NCI-H1694 (cell line): ENCODE measurements at places on chromosomes 6 and 20.

GRCh38 chr6:88086792-88087191, 39.2 kb downstream of the SPACA1 start:
- no peak for DNase-seq

GRCh38 chr20:17618673-17619013, 48.8 kb downstream of the DSTN start:
- DNase-seq: no peak

GRCh38 chr20:47783828-47784598, 1.3 kb downstream of the SULF2 start:
- peak; percentile 54 for DNase-seq

GRCh38 chr6:20952699-20953474, 418.6 kb downstream of the CDKAL1 start:
- no peak for DNase-seq

- no peak for DNase-seq
Measured at GRCh38 chr20:5113615-5113986, 6.2 kb downstream of the PCNA start.

DNA sequence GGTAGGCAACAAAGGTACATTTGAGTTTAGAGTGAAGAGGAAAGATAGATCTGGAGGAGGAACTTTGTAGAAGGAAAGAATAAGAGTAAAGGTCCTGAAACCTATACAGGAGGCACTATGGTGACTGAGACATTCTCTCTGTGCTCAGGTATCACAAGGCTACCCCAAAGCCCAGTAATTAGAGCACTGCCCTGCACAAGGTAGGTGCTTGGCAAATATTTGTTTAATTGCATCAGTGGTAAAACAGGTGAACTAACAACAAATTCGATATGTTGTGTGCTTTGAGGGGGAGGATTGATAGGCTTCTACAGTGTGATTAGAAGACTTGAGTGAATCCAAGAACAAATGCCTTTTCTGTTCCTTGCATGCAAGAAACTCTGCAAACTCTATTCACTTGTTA, 6.8 kb upstream of the TSHZ2 start:
- no peak for DNase-seq

- no peak for DNase-seq
Measured at GRCh38 chr6:11196511-11197174, 35.8 kb downstream of the NEDD9 start.

GRCh38 chr6:46735720-46736031, 501 bp upstream of the PLA2G7 start:
- no peak for DNase-seq

DNA sequence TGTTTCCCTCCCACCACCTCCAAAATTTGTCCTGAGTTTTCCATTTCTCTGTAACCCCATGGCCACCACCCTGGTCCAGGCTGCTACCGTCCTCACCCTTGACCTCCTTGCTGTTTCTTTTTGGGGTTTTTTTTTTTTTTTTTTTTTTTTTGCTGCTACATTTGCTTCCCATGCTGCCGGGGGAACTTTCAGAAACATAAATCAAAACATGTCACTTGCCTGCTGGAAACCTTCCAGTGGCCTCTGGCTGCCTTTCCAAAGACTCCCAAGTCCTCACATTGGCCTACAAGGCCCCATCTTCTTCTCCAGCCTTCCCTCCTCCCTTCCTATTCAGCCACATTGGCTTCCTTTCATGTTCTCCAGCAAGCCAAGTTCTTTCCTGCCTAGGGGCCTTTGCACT, 50.4 kb upstream of the PTGIS start:
- DNase-seq: no peak

DNA sequence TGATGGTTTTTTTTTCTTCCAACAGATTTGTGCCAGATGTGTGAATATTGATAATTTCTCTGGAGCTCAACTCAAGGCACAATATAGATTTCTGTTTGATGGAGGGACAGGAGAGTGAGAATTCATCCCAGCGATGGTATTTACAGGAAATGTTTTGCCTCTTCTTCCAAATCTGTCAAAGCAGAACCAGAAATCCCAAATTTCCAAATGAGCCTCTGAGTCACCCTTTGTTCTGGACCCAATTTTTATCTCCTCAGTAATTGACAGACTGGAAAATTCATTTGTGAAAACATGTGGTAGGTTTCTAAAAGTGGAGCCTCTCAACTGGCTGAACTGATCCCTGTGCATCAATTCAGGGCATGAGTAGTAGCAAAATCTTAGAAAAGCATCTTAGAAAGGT, 223.2 kb upstream of the TSHZ2 start:
- peak; percentile 57 for DNase-seq

GRCh38 chr6:49556429-49556837, 6.0 kb downstream of the C6orf141 start:
- DNase-seq: no peak

DNA sequence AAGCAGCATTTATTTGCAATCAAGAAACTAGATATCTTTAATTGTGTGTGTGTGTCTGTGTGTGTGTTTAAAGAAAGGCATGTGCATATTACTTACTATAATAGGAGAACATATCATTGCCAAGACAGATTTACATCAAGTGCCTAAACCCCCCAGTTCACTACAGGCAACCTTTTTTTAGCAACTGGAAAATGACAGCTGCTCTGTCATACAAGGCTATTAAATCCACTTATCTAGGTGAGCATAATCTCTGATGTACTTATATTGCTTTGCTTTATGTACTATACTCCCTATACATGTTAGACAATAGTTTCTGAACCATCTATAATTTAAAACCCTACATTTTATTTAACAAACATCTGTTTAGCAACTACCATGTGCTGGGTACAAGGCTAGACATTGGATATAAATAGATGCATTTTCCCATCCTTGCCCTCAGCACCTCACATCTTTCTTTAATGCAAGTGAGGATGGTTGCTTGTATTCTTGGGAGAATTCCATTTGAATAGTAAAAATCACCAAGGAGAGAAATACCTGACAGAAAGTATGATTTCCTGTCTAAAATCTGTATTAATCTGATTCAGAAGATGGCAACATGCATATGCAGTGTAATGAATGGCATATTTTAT, 398.3 kb downstream of the LAMA2 start:
- no peak for DNase-seq

- DNase-seq: peak; percentile 3
Measured at GRCh38 chr6:118565311-118565960, 17.3 kb downstream of the PLN start.

GRCh38 chr6:70616728-70617260, 50.1 kb downstream of the SDHAF4 start:
- DNase-seq: no peak

GRCh38 chr20:32474009-32474716, 111.0 kb downstream of the NOL4L start:
- DNase-seq: no peak

- DNase-seq: no peak
Measured at GRCh38 chr6:162262466-162263196, 464.9 kb downstream of the PRKN start.

DNA sequence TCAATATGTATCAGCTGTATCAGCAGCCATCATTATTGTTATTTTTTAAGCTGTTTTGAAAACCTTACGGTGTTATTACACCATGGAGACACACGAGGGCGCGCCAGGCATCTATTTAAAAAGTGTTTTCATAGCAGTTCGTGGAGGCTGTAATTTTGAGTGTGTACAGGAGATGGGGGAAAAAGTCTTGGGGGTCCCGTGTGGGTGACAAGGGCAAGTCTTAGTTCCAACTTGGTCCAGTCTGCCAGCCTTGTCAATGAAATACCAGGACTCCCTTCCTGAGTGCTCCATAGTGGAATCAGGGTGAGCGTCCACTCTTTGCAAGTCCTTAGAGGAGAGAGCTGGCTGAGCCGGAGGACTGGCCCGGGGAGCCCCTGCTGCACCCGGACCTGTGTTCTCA, 43.3 kb downstream of the SLC2A10 start:
- peak; percentile 72 for DNase-seq

GRCh38 chr6:15715060-15715459, 52.2 kb upstream of the DTNBP1 start:
- DNase-seq: no peak

- DNase-seq: no peak
Measured at GRCh38 chr6:105489216-105489530, 86.3 kb upstream of the PREP start.

- no peak for DNase-seq
Measured at GRCh38 chr20:46093531-46093930, 3.8 kb upstream of the NCOA5 start.

- no peak for DNase-seq
Measured at GRCh38 chr6:32614366-32615081, 22.7 kb upstream of the HLA-DQA1 start.

DNA sequence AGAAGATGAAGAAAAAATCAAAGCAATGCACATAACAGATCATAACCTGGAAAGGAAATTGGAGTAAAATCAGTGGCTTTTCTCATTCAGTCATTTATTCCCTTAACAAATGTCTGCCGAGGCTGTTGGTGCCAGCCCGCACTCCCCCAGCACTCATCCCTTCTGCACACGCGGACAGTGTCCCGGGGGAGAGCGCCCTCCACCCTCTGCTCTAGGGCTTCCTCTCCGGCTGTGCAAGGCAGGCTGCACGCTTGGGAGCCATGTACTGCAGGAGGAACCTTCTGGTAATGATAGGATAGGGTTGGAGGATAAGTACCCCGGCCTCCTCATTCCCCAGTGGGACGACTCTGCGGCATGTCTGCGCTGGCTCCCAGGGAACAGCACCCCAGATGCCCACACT, 134.5 kb downstream of the PAX1 start:
- no peak for DNase-seq

DNA sequence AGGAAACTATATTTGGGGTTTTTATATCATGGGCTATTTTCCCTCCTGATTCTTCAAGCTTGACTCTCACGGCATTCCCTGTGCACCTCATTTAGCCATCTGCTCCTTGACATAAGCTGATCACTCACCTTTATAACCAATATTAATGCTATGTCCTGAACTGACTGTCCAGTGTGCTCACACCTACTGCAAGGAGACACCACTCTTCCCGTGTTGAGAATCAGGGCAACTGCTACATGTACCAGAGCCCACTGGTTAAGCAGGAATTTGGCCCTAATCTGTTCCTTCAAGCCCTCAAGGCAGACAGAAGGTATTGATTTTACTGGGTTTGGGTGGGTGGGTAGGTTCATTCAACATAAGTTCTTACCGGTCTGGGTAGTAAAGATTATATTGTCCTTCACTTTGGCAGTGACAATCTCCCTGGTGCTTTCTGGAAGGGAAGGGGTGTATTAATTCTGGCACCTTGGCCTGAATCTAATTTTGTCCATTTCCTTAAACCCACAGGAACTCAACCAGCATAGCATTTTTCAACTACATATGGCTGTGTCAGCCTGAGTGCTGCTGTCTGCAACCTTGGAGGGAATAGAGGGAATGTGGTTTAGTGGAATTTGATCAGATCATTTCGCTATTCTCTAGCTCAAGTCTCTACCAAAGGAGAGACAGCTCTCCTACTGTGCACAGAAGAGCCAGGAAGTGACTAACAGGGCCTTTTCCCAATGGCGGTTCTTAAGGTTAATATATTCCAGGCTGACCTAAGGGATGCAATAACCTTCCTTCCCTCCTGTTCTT, 293.2 kb downstream of the BTBD9 start:
- no peak for DNase-seq

DNA sequence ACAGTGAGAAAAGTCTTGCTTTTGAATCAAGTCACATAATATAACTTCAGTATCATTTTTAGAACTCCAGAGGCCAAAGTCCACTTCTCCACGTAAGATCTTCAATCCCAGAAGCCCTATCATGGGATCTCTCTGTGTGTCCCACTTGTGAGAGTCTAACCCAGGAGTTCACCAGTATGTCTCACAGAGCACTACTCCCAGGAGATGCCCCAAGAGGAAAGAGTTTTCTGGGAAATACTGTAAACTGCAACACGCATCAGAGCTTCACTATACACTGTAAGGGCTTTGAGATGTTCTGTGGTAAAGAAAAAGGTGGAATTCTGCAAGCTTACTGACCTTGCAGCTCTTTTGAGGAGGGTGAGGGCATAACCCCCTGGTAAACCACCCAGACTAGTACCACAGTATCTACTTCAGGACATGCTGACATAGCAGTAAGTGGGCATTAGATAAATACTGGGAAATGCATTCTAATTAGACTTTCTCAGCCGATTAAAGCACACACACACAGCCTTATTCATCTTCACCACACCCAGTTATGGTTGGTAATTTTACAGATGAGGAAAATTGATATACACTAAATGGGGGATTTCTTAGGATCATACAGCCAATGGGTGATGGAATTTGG, 12.3 kb downstream of the DCBLD1 start:
- no peak for DNase-seq

DNA sequence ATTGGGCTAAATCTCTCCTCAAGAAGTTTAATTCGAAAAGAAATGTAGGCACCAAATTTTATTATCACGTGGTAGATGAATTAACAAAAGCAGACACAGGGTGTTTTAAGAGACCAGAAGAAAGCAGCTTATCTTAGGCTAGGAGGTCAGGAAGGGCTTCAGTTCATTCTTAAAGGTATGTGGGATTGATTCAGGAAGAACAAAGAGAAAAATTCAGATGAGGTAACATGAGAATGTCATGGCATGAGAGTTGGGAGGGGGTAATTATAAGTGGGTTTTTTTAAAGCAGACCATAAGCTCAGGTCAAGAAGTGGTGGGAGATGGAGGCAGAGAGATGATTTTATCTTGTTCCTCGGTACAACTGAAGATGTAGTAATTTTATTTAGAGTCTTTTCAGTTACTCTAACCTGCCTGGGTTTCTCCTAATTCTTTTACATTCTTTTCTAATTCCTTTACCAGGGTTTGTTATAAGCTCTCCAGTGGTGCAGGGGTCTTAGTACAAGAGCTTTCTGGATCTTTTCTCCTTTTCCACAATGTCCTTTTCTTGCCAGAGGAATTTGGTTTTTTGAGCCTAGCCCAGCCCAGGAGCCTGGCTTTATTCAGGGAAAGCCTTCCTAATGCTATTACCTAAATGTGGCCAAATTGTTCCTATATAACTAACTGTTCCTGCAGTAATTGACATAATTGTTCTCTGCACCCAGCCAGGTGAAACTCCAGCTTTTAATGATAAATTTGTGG, 474.1 kb upstream of the BTBD3 start:
- DNase-seq: no peak

GRCh38 chr6:139295901-139296300, 4.1 kb upstream of the TXLNB start:
- no peak for DNase-seq

DNA sequence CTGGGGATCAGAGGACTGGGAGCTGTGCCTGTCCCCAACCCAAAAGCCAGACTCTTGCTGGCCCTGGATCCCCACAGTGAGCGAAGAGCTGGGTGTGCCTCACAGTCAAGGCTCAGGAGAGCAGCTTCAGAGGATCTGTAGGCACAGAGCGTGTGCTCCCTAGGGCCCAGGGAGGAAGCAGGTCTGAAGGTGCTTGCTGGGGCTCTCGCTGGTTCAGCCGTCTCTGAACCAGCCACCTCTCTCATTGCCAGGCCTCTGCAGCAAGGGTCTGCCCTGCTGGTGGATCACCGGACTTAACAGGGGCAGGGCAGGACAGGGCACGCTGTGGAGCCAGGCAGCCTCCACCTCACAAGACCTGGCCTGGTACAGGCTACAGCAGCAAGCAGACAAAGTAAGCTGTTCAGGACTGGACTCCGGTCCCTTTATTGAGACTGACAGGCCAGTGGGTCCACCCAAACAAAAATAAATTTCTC, 13.8 kb downstream of the PCIF1 start:
- DNase-seq: no peak
